ENCODE measurements at places on chromosomes 16 and 17. TPM values are rescaled to one million over a fixed set of nuclear protein-coding genes. Genes with fewer than 3 reads are reported as not detected.

The EXOC3L1 gene
- not detected for total RNA-seq

The WFIKKN1 gene
- total RNA-seq, result 0.22 TPM

The SSTR5 gene
- not detected for total RNA-seq

The KLHL10 gene
- not detected for total RNA-seq

The CACNG5 gene
- total RNA-seq, result not detected

The POLG2 gene
- 26.5 TPM for total RNA-seq

The ECI1 gene
- 33.1 TPM for total RNA-seq

The KRT33B gene
- not detected for total RNA-seq

The SCIMP gene
- 0.22 TPM for total RNA-seq

The FBXO39 gene
- not detected for total RNA-seq

The PRSS8 gene
- total RNA-seq, result not detected

The ZFP3 gene
- total RNA-seq, result 4.2 TPM

The GAST gene
- not detected for total RNA-seq

GRCh38 chr17:42980274-42980765 is at the start of gene RUNDC1:
Gene RUNDC1, plus strand, starts transcription at chr17:42980565. Its CDS starts 12 bp downstream, at chr17:42980577.
- DNase-seq, result peak; percentile 88

DNA sequence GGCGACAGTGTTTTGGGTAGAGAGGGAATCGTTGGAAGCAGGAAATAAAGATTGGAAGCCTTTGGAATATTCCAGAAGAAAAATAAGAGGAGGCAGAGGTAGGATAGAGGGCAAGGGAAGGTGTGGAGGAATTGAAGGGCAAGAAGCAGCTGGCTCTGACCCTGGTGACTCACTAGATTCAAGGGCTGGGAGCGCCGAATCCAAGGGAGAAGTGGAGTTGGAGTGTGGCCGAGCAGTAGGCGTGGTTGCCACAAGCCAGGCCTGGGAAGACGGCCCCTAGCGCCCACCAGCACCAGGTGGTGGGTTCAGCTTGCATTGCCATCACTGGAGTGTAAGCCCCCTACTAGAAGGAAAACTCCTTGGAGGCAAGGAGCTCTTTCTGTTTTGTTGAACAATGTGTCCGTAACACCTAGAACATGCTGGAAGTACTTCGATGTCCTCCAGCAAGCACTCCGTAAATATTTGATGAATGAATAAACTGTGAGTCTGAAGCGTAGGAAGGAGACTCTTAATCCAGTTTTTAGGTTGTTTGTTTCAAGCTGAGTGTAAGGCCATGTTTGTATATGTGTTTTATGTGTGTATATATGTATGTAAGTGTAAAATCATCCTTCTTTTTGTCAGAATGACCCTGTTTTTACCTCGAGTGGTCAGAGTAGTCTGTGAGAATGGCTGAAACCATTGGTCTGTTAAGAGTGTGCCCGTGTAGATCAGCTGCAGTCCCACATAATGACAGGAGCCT is 139.5 kb downstream of the CMIP start:
- no peak for DNase-seq

DNA sequence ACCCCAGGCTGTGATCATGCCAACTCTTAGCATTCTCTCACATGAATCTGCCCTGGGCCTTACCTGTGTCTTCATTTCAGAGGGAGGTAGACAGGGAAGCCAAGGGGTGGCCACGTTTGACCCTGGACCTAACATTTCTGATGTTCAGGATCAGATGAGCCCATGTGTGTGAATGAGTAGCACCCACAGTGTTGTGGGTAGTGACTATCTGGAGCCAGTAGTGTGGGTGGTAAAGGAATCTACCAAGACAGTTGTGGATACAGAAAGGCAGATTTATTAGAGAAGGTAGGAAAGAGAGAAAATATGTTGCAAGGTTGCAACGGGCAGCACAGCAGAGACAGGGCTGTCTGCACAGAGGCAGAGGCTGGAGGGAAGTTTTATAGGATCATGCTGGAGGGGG is 60.5 kb downstream of the TK2 start:
- DNase-seq, result no peak

DNA sequence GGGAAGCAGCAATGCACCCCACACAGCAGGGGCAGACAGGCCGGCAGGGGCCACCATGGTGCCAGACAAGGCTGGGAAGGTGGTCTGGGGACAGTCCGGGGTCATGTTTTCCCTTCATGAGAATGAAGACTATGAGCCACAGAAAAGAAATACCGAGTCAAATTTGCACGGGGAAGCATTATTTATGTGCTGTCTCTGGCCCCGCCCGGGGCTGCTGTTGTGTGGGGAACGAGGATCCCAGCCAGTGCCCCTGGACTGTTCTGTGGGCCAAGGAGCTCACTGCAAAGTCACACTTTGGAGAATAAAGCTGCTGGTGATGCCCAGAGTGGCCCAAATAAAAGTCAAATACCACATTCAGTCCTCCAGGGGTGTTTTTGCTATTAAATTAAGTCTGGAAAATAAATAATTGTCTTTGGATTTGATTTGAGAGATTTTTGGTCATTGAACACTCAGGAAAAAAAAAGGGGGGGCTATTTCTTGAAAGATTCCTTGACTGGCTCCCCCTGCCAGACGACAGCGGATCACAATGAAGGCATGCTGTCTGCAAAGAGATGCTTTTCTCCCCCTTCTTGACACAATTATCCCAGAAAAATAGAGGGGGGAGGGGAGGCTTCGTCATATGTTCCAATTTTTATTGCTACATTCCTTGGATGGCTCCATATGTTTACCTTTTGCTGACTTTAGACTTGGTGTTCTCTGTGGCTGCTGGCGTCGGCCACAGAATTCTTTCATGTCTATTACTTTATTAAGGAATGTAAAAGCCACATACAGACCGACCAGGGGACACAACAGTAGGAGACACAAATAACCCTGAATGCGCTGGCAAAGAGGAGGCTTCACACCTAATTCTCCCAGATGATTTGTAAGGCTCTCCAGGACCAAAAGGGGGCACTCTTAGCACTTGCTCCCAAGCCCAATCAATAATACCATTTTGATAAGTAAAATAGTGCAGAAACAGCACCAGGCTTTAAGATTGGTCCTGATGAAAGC is 27.1 kb upstream of the ANKFN1 start:
- DNase-seq, result no peak

- DNase-seq, result no peak
These were observed 360.6 kb upstream of the XYLT1 start for GRCh38 chr16:17831330-17831729.

DNA sequence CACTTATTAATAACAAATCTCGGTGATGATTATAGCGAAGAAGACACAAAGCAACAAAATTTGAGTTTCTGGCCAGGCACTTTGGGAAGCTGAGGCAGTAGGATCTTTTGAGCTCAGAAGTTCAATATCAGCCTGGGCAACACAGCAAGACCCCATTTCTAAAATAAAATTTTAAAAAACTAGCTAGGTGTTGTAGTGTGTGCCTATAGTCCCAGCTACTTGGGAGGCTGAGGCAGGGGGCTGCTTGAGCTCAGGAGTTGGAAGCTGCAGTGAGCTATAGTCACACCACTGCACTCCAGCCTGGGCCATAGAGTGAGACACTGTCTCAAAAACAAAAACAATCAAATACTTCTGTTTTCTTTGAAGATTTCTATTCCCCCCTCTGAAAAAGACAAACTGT is 104.9 kb downstream of the SYCE1L start:
- no peak for DNase-seq

- DNase-seq, result no peak
These were observed 228.9 kb upstream of the RPL38 start for GRCh38 chr17:73974536-73974935.

GRCh38 chr17:15454346-15454745 is 13.1 kb downstream of the CDRT4 start:
- DNase-seq, result no peak

GRCh38 chr17:32292094-32292493 is 26.5 kb downstream of the RHBDL3 start:
- DNase-seq, result no peak

- DNase-seq, result no peak
These were observed 190.1 kb upstream of the FOXF1 start for GRCh38 chr16:86320237-86320595.
